Muscle of back (tissue), 13 donors: ENCODE measurements at places on chromosomes 1 and 21. TPM values are rescaled to one million over a fixed set of nuclear protein-coding genes. Genes with fewer than 3 reads are reported as not detected.
A peak's percentile ranks its signal among the peaks of the same experiment; 100 is the strongest.

DNA sequence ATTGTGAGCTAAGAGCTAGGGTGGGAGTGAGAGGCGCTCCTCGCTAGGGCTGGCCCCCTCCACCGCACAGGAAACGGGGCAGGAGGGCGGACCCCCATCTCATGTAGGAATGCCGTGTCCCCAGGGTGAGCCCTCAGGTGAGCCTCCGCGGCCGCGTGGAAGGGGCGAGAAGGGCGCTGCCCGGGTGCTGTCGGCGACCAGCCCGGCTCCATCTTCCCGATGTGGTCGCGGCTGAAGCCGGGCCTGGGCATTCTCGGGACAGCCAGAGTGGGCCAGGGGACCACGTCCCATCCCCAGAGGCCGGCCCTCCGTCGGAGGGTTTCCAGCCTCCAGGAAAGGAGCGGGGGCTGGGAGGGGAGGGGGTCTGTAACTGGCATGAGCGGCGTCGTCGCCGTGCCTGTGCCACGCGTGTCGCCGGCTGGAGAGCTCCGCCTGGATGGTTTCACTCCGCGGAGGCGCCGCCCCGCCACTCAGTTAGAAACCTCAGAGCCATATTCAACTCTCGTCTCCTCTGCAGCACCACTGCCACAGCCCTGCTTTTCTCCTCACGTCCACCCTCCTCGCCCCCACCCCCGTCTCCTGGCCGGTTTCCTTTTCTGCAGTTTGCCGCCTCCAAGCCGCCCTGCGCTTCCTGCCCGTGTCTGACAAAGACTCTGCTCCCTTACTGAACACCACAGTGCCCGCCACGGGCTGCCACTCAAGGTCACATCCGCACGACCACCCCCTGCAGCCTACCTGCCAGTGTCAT is at the start of gene TMEM269:
TMEM269 (plus strand) TSS at position 46 of the 748 bp plus-strand sequence. CDS start 4,903 bp downstream, outside the sequence.
- DNase-seq, result peak; percentile 56

- no peak for DNase-seq
Measured at GRCh38 chr1:10637400-10637799, 159.0 kb downstream of the CASZ1 start.

DNA sequence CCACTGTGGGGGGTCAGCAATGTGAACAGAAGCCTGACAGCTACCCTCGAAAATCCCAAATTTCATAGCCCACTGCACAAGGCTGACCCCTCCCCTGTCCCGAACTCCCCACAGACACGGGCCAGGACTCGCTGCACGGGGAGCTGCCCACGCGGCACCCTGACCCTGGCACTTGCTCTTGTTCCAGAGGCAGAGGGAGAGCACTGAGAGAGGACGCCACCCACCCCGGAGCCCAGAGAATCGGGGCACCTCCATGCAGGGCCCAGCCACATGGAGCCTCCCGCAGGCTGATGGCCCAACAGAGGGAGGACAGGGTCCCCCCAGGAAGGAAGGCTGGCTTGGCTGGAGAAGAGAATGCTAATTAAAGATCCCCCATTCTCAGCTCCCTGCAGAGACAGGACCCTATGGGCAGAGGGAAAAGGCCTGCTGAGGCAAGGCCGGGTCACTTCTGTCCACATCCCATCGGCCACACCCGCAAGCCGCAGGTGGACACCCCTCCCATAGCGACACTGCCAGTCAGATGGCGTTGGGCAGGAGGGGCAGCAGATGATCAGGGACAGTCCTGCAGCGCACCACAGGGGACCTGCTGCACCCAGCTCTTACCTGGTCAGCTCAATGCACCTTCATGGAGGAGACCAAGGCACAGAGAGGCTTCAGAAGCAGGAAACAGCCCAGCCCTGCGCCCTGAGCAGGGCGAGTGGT is 136.9 kb downstream of the NPHP4 start:
- DNase-seq, result no peak

GRCh38 chr1:162172311-162173102 is 103.0 kb downstream of the NOS1AP start:
- DNase-seq, result no peak

DNA sequence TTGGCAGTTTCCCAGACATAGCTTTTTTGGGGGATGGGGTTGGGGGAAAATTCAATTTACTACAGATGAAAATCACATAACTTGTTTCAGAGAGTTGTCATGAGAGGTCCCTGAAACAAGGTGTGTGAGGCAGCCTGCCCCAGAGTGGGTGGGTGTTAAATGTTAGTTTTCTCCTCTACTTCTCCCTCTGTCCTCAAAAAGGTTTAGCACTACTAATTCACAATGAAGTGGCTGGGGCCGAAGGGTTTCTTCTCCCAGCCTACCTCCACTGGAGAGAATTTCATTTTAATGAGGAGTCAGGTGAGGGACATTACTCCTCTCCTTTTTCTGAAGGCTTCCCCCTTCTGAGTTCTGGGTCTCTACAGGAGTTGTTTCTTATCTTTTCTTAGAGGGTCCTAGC is 103.3 kb downstream of the C1orf94 start:
- no peak for DNase-seq

DNA sequence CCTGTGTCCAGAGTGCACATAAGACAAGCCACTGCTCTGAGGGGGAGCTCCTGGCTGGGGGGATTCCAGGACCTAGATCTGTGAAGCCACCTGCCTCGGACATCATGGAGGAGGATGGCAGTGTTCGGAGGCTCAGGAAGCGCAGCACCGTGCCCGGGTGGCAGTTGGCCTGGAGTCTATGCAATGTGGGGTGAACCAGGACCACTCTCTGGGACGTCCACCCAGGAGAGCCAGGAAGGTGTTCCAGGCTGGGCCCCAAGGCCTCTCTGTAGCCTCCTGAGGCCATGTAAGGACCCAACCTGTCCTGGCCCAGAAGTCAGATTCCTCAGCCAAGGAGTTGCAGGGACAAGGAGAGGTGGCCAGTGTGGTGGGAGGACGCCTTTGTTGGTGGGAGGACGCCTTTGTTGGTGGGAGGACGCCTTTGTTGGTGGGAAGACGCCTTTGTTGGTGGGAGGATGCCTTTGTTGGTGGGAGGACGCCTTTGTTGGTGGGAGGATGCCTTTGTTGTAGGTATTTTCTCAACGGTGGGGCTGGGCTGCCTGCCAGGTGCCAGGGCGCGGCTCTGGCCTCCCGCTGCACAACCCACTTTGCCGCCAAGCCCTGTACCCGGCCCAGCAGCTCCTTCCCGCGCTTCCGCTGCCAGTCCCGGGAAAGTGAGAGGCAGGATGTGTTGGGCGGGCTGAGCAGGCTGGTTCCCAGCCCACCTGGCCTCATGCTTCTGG is 30.6 kb upstream of the BMP8B start:
- DNase-seq, result no peak

DNA sequence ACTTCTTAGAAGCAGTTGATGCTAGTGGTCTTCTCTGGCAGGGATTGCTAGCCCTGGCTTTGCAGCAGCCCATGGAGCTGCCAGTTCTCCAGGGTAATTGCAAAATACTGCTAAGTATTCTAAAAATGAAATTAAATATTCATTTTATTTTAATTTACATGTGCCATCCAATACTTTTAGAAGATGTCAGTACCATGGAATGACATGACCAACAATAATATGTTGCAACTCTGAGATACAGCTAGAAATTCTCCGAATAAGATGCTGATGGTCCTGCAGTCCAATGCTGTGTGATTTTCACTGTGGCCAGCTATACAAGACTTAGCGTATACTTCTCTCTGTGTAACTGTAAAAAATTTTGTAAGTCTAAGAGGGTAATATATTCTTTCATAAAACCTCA is 20.0 kb upstream of the WARS2 start:
- peak; percentile 7 for DNase-seq

DNA sequence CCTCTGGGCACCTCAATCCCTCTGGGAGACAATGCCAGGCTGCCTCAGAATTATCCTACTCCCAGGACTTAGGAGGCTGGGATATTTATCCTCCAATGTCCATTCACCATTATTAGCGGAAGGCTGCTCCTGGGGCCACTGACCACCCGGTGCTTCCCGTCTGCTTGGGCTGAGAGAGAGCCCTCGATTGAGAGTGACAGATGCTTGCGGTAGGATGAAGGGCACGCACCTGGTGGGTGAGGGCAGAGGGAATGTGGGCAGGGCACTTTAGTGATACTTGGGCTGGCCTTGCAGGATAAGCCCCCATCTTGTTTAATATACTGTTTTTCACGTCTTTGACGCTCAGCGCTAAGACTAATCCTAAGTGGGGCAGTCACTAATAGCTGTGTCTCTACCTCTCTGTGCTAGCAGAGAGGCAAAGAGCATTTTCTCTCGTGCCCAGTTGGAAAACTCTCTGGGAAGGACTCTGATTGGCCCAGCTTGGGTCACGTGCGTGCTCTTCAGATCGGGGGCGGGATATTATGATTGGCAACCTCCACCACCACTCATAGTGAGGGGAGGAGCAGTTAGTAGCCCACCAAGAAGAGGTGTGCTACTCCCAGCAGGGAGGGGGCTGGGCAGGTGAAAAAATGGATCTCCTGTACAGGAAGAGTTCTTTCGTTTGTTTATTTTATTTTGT is 10.6 kb upstream of the PARS2 start:
- no peak for DNase-seq

DNA sequence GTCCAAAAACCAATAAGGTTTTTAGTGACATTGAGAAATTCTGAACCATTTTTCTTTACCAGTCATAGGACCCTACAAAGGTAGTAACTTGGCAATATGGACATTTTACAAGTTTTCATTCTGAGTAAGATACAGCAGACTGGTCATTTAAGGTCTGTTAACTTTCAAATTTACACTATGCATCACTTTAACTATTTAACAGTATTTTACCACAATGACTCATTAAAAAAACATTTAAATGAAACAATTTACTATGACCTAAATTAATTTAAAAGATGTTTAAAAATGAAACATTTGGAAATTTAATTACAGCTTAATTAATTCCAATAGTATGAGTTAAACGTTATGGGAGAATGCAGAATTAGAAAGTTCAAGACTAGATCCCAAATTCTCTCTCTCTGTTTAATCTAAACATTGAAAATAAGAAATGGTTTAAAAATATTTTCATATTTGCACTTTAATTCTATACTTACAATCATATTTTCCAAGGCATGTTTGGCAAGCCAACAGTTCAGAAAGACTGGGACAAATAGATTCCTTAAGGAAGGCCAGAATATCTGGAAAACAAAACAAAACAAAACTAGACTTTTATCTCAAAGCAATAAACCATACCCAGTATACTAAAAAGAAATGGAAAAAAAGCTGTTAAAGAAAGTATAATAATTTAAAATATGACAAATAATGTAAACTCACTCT is 140.9 kb downstream of the KCNT2 start:
- DNase-seq, result peak; percentile 31

DNA sequence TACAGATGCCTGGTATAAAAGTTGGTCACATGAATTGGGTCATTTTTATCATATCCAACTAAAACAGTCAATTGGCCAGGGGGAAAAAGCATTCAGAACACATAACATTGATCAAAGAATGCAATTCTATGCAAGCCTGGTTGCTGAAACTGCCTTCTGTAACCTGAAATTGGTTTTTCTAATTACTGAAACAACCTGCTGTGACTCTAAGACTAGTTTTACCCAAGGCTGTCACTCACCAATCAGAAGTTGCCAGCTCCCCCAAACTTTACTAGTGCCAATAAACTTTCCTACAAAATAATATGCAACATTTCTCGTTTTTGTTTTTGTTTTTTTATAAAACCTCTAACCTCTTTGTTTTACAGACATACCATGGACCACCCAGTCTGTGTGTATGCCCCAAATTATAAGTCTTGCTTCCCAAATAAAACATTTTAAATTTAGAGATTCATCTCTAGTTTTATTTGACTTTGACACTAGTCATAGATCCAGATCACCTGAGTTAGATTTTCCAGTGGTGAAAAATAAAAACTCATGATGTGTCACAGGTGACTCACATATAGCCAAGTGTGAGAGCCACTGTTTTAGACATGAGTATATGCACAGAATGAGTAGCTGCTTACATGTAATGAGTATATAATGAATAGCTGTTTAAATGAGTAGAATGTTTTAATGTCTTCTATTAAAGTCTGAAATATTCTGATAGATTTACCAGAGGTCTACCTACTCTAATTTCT is 64.2 kb upstream of the CR2 start:
- DNase-seq, result peak; percentile 20

The NUDT4B gene
- polyA plus RNA-seq, result not detected

The IFI44L gene
- polyA plus RNA-seq, result 2.1 TPM

The CXADR gene
- 0.83 TPM for polyA plus RNA-seq

The KDM1A gene
- polyA plus RNA-seq, result 67.5 TPM

The AVPR1B gene
- polyA plus RNA-seq, result 0.33 TPM

The CD1E gene
- not detected for polyA plus RNA-seq

The GCSAML gene
- polyA plus RNA-seq, result 0.17 TPM

The S100A2 gene
- polyA plus RNA-seq, result 0.35 TPM

The ATP6V1G3 gene
- polyA plus RNA-seq, result not detected
